ENCODE measurements at places on chromosomes 2 and 18.

- DNase-seq = no peak
These were observed 250.8 kb downstream of the DYSF start for GRCh38 chr2:71704131-71704561.

DNA sequence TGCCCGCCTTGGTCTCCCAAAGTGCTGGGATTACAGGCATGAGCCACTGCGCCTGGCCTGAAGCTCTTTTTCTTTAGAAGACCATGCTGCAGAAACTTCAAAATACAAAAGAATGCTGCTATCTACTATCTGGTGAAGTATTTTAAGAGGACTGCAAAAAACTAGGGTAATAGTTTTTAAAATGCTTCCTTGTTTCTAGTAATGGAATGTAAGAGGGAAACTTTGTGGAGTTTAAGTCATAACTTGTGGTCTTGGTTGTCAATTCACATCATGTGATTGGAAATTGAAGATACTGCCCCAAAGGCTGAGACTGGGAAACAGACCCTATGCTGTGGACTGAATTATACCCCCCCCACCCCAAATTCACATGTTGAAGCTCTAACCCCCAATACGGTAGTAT, 68.3 kb downstream of the B3GNT2 start:
- DNase-seq = no peak

- no peak for DNase-seq
These were observed 41.0 kb downstream of the CEP192 start for GRCh38 chr18:13032173-13032572.

- no peak for DNase-seq
These were observed 447.3 kb downstream of the TMX3 start for GRCh38 chr18:68267583-68267982.

DNA sequence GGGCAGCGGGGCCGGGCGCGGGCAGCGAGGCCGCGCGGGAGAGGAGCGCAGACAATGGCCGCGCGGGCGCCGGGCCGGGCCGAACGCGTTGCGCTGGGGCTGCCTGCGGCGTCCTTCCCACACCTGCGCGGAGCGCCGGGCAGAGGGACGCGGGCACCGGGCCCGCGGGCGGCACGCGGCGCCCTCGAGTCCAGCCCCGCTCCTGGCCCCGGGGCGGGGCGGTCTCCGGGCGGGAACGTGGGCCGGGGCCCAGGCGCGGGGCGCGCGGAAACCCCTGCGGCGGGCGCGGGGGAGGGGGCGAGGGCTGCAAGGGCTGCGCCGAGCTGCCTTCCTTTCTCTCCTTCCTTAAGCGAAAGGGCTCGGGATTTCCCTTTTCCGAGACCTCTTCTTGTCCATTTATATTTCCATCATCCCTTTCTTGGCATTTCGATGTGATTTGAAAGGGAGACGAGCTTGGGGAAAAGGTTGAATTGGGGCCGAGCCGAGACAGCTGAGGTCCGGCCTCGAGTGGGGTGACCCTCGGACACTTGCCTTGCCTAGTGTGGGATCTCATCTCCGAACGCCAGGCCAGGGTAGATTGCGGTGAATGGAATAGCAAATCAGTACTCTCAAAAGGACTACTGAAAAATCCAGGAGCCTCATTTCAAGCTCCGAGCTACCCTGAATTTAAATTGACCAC, 676 bp downstream of the KLHL23 start:
- DNase-seq = no peak

DNA sequence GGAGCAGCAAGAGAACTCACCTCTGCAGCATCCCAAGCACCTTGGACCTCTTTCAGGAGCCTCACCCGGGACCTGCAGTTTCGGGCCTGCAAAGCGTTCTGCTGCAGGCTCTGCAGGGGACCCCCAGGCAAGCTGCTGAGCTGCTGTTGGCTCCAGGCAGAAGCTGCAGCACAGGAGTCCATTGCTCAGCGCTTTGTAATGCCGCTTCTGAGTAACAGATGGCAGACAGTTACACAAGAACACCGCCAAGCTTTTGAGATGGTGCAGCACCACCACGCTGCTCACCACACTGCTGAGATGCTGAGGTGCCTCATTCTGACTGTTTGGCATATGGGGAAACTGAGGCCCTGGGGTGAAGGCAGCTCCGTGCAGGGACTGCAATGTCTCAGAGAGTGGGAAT, 1.9 kb upstream of the GALNT14 start:
- no peak for DNase-seq

- no peak for DNase-seq
These were observed 272.9 kb upstream of the EPAS1 start for GRCh38 chr2:46024146-46024779.

DNA sequence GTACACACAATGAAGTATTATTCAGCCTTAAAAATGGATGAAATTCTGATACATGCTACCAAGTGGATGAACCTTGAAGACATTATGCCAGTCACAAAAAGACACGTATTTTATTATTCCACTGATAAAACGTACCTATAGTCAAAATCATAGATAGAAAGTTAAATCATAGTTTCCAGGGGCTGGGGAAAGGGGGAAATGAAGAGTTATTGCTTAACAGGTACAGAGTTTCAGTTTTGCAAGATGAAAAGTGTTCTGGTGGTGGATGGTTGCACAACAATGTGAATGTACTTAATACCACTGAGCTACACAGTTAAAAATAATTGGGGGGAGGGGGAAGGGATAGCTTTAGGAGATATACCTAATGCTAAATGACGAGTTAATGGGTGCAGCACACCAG, 279.0 kb upstream of the STON1 start:
- DNase-seq = no peak

DNA sequence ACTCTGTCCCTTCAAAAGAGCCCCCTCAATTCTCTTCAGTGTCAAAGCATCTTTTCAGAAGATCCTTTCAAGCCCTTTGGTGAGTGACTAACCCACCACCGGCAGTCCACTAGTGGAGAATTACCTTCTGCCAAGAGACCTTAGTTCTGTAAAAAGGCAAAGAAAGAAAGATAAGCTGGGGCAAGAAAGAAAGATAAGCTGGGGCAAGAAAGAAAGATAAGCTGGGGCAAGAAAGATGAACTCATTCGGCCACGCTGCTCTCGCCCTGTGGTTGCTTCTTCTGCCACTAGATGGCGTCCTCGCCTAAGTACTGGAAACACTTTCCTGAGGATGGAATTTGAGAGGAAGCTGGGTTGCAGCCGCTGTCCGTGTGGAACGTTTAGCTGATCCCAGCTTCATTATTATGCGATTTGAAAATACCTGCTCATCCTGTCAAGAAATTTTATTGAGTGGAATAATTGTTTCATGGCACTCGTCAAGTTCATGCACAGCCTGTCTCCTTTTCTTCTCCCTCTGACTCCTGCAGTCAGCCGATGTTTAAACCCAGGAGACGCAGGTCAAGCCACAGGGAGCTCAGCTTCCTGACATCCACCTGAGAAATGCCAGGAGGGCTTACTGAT, 17.3 kb upstream of the ANXA4 start:
- peak; percentile 87 for DNase-seq

DNA sequence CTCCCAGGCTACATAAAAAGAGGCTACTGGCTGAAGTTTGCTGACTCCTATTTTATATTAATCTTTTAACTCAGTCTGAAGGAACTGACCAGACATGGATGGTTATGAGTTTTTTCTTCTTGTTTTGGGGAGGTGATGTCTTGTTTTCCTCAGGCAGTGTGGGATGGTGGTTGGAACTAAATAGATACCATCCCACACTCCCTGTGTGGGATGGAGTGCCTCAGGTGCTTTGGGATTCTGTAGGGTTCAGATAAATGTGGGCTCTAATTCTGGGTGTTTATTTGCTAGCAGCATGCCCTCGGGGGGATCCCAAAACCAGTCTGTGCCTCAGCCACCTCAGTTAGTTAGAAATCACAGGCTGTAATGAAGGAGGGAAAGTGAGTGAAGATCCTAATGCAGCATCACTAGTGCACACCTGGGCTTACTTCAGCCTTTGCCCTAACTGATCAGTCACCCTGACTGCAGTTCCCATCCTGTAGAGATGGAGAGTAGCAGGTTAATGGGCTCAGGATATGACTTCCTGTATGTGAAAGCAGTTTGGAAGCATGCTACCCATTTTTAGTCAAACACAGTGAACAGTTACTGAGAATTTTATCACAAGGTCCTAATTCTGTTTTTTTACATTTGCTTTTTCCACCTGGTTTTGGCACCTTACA, 132.2 kb downstream of the SPTBN1 start:
- no peak for DNase-seq

- DNase-seq = no peak
These were observed 543.6 kb upstream of the NRP2 start for GRCh38 chr2:205138735-205139134.

DNA sequence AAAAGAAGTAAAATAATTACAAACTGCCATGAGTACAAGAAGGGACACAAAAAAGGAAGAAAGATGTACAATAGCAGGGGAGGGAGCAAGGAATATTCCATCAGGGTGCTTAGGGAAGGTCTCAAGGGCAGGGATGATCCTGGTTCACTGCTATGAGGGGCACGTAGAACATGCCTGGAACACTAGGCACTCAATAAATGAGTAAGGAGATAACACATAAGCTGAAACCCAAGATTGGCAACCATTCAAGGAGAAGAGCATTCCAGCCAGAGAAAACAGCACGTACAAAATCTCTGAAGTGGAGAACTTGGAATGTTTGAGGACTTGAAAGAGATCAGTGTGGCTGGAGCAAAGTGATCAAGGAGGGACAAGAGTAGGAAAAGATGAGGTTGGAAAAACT, 103.2 kb downstream of the FAM161A start:
- DNase-seq = no peak

DNA sequence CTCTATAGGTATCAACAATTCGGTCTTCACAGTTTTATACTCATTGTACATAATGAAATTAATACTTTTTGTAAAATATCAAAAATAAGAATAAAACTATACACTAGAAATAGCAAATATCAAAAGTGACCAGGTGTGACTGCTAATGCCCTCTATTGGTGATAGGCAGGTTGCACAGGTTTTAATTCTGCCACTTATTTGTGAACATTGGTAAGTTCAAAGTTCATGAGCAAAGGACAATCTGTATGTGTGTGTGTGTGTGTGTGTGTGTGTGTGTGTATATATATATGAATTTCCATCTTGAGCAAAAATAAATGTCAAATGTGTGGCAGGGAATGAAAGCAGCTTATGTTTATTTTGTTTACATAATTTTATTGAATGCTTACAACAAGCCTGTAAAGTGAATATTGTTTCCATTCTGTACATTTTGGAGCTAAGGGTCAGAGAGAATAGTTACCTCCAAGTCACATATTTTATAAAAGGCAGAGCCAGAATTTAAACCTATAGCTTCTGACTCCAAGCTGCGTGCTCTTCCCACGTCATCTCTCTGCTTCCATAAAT, 537.4 kb downstream of the CPS1 start:
- no peak for DNase-seq

DNA sequence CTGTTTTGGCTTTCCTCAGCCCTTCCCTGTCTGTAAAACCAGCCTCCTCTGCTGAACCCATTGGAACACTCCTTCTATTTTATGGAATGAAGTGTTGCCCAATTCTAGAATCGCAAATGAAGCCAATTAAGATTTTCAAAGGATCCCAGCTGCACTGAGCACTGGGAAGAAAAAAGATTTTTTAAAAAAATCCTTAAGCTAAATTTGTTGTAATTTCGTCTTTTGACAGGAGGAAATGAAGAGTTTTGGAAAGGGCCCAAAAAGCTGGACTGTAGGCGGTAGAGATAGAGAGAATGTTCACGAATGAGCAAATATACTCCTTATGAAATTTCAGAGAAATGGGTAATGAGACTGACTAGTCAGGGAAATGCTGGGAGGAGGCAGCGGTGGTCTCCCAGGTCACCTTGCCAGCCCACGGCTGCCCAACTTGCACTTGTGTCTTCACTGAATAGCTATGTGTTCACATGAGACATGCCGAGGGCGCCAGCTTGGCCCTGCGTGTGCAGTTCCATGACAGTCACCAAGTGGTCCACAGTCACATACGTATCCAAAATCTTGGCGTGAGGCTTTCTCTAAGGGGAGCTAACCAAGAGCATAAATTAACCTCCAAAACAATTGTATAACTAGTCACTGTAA, 69.9 kb downstream of the SGPP2 start:
- no peak for DNase-seq

GRCh38 chr2:211812587-211812986, 726.0 kb downstream of the ERBB4 start:
- DNase-seq = no peak

DNA sequence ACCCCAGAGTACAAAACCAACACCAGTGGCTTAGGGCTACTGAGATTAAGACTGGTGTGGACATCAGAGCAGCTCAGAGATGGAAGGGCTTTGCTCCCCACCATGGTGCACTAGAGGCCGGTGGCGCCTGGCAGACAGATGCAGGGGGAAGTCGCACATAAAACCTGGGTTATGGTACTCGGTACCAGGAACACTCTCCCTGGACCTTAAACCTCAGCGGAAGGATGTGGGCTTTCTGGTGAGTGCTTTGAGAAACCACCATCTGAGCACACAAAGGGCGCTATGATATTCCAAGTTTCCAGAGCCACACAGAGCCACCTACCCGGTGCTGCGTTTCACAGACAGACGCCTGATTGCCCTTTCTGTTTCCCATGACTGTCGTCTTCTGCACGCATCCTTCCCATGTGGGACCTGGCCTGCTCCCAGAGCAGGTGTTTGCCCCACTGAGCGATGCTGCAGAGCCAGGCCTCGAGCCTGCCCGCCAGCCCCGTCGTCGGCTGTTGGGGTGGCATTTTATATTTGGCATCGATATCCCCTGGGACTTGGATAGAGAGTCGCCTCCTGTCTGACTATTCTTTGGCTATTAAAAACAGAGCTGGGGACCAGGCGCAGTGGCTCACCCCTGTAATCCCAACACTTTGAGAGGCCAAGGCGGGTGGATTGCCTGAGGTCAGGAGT, 89.5 kb upstream of the ODC1 start:
- DNase-seq = no peak

- no peak for DNase-seq
These were observed 77.0 kb upstream of the SPOPL start for GRCh38 chr2:138424436-138425140.
